Hepatocyte (in vitro differentiated cells): ENCODE measurements at places on chromosomes 4 and X.

DNA sequence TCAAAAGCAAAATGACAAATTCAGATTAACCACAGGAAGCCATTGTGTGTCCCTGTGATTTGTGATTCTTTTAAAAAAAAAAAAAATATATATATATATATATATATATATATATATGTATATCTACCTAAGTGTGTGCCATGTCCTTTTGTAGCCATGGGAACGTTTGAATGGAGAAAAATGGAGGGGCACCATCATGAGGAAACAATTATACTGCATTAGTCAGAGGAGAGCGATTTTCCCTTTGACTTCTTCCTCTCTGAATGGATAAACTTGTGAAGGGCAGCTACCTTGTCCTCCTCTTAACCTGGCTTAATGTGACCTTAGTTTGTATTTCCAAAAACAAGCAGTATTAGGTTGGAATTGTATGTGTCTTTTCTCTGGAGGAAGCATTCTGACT is 23.3 kb upstream of the CBLL2 start:
- no peaks in the 10 kb centered on the region for H3K36me3 ChIP-seq
- no peak overlapping the region for H3K27ac ChIP-seq
- H3K4me1 ChIP-seq, result no peaks in the 10 kb centered on the region
- no peaks in the 10 kb centered on the region for H3K27me3 ChIP-seq
- no peak for DNase-seq
- no peak overlapping the region for H3K4me3 ChIP-seq

DNA sequence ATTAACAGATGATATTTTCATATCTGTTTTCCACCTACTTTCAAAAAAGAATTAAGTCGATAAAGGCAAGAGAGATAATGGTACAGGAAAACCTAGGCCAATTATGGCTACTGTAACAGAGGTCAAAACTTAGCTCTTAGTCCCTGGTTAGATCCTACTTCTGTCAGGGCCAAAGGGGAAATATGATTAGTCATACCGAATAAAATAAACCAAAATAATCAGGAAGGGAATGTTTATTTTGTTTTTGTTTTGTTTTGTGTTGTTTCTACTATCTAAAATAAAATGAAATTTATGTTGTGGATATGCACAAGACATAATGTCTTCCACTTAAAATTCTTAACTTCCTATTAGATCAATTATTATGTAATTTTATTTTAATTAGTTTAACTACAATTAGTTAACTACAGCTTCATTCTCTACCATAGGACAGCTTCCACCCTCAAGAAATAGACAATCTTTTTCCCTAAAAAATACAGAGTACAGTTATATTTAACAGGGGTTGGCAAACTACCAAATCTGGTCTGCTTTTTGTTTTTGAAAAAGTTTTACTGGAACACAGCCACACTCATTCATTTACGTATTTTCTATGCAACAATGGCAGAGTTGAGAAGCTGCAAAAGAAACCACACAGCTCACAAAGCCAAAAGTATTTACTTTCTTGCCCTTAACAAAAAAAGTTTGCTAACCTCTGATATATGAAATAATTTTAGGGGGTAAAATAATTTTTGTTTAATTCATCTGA is 25.4 kb downstream of the TMEM47 start:
- H3K27ac ChIP-seq, result no peak overlapping the region
- H3K4me3 ChIP-seq, result no peak overlapping the region
- no peaks in the 10 kb centered on the region for H3K27me3 ChIP-seq
- H3K36me3 ChIP-seq, result no peaks in the 10 kb centered on the region
- DNase-seq, result peak; percentile 17
- no peaks in the 10 kb centered on the region for H3K4me1 ChIP-seq

DNA sequence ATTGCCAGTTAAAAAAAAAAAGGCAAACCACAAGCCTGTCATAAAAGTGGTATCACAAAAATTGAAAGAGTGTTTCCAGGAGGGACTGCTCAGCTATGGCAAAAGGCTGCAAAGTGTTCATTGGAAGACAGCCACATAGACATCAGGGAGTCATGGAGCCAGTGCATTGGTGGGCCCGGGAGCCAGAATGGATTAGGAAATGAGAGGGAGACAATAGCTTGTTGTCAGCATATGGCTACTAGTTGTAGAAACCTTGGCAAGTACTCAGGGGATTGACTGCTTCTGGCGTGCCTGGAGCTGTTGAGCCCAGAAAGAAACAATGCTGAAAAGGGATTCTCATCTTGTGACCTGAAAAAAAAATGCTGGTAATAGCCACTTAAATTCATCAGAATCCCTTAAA is 5.0 kb downstream of the GAR1 start:
- H3K4me1 ChIP-seq, result peaks cover 11% of the 10 kb centered on the region
- no peaks in the 10 kb centered on the region for H3K36me3 ChIP-seq
- no peaks in the 10 kb centered on the region for H3K27me3 ChIP-seq
- no peak overlapping the region for H3K4me3 ChIP-seq
- no peak overlapping the region for H3K27ac ChIP-seq

DNA sequence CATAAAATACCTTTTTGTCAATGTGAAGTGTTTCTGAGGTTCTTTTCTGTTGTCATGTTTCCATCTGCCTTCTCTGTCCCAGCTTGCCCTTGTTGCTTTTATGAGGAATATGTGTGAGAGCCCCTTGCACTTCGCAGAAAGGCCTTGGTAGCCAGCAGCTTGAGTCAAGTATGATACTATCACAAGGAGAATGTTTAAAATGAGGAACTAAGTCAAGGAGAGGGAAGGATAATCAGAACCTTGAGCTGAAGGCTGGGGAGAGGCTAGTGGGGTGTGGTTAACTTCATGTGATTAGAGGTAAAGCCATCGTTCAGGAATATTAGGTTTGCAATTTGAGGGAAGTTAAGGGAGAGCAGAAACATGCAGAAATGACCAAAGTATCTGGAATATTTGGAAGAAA is 12.7 kb downstream of the PGK1 start:
- no peak overlapping the region for H3K27ac ChIP-seq
- H3K4me3 ChIP-seq, result no peak overlapping the region
- H3K27me3 ChIP-seq, result no peaks in the 10 kb centered on the region
- no peaks in the 10 kb centered on the region for H3K4me1 ChIP-seq

DNA sequence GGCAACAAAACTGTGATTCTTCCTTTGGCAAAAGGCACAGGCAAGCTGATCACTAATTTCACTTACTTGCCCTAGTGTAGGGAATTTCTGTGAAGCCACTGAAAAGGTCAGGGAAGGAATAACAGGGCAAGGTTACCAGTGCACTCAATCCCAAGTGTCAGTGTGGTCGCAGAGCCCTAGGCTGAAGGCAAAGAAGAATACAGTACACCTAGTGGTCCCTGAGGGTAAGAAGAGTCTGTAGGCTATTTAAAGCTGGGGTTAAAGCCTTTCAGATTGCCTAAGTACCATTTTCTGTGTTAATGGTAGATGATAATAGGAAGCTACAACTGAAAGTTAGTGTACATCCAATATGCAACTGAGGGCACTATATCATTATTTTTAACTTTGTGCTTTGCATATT is 173.6 kb upstream of the NRK start:
- no peaks in the 10 kb centered on the region for H3K36me3 ChIP-seq
- no peak overlapping the region for H3K4me3 ChIP-seq
- no peak for DNase-seq
- no peaks in the 10 kb centered on the region for H3K4me1 ChIP-seq
- no peak overlapping the region for H3K27ac ChIP-seq
- no peaks in the 10 kb centered on the region for H3K27me3 ChIP-seq

DNA sequence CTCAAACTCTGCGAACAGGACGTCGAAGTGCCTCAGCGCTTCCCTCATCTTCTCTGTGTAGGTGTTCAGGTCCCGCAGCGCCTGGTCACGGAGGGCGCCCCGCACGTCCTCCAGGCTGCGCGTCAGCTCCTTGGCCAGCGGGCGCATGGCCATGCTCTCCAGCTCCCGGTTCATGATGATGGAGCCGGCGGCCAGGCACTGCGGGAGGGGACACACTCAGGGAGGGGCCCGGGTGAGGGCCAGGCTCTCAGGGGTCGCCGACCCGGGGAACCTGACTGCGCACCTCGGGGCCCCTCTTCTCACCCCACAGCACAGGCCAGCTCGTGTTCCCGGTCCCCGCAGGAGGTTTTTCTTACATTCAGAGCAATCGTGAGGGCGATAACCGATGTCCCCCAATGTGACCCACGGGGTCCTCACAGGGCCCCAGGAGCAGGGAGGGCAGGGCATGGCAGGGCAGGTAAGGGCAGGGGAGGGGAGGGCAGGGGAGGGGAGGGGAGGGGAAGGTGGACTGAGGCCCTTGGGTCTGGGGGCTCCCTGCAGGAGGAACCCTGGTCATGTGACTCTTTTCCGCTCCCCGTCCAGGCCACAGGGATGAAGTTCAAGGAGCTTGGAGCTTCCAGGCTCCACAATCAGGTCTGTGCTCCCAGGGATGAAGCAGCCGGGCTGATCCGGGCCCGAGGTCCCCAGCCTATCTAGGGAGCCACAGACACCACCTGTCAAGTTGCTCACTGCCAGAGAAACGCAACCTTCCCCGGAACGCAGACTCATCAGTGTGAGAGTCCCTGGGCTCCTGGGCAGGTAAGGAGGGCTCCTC is 77.8 kb upstream of the MXD4 start:
- no peaks in the 10 kb centered on the region for H3K36me3 ChIP-seq
- no peak overlapping the region for H3K27ac ChIP-seq
- H3K4me1 ChIP-seq, result no peaks in the 10 kb centered on the region
- no peak for DNase-seq
